Activated CD4-positive, alpha-beta T cell treated with anti-CD3 and anti-CD28 coated beads for 24 hours (primary cell): ENCODE measurements at places on chromosomes 11 and 22.
A peak's percentile ranks its signal among the peaks of the same experiment; 100 is the strongest.

DNA sequence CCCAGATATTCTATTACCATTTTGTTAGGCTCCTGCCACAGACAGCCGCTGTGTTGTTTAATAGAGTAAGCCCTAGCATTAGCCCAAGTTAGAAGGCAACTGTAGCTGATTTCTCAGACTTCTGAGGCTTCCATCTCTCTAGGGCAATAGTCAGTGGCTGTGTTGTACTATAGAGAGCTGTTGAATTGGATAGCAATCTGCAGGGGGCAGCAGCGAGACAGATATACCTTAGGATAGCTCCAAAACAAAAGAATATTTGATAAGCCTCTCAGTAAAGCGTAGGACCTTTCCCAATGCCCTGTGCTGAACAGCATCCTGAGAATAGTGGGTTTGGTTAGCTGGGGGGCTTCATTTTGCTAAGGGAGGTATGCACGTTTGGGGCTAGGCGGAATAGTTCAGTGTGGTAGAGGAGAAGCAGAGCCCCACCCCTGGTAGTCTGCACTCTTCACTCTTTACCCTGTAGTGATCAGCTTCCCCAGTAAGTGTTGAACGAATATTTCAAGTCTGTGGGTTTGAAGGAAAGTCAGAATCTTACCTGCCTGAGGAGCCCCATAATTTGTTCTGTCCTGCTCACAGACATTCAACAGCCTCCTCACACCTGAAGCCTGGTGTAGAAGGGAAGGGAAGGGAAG, 515.1 kb downstream of the INSC start:
- DNase-seq: no peak

GRCh38 chr11:85712953-85713352, 27.0 kb upstream of the CCDC89 start:
- DNase-seq: no peak

GRCh38 chr11:70712471-70712870, 314.1 kb downstream of the CTTN start:
- no peak for DNase-seq

- DNase-seq: no peak
Observed at GRCh38 chr11:2489083-2489482, 44.3 kb downstream of the KCNQ1 start.

GRCh38 chr22:29353286-29353685, 35.1 kb downstream of the AP1B1 start:
- no peak for DNase-seq

DNA sequence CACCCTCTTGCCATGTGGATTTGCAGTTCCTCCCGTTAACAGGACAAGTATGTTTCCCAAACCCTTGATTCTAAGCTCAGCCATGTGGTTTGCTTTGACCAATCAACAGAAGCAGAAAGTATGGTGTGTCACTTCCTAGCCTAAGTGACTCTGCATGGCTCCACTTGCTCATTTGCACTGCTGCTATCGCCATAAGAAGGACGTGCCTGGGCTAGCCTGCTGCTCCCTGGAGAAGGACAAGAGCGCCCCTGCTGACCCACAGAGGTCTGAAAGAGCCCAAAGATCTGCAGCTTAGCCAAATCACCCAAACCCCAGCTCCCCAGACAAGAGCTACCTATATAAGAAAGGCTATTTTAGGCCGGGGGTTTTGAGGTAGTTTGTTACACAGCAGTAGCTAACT, 18.0 kb downstream of the TBRG1 start:
- no peak for DNase-seq

GRCh38 chr11:44229098-44229497, 80.8 kb downstream of the ALX4 start:
- DNase-seq: no peak

DNA sequence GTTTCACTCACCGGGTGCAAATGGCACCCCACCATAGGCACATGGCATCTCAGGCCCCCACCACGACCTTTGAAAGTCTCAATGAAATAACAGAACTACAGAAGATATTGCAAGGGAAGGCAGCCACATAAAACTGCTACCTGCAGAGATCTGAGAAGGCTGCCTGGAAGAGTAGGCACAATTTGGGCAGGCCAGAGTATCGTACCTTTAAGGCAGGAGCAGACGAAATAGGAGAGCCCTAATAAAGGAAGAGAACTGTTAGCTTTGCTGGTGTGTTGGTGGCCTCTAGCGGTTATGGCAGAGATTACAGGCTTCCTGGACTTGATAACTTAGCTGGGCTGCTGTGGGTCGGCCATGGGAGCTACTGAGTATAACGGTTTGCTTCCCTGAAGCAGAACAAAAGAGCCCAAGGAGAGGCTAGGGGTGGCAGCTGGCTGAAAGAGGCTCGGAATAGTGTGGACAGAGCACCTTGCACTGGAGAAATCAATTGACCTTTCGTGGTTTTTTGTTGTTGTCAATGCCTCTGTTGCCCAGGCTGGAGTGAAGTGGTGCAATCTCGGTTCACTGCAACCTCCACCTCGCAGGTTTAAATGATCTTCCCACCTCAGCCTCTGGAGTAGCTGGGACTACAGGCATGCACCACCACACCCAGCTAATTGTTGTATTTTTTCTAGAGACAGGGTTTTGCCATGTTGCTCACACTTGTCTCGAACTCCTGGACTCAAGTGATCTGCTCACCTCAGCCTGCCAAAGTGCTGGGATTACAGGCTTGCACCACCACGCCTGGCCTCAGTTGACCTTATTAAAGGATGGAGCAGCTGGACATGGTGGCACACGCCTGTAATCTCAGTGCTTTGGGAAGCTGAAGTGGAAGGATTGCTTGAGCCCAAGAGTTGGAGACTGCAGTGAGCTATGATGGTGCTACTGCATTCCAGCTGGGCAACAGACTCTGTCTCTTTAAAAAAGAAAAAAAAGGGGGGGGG, 4.8 kb downstream of the SDF2L1 start:
- peak; percentile 64 for DNase-seq

DNA sequence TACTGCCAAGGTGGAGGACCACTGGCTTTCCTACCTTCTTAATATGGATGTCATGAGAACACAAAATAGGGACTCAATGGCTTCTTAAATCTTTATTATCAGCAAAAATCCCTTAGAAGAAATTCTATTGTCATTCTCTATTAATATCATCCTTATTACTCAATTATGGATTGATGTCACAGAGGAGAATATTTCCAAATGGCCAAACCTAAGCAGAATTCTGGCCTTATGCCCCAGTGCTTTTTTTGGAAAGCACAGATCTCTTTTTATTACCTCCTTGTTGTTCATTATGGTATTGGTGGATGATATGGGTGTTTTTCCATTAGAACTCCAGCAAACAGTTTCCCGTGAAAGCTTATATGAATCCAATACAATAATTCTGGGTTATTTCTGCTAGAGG, 9.9 kb downstream of the CRTAM start:
- no peak for DNase-seq

DNA sequence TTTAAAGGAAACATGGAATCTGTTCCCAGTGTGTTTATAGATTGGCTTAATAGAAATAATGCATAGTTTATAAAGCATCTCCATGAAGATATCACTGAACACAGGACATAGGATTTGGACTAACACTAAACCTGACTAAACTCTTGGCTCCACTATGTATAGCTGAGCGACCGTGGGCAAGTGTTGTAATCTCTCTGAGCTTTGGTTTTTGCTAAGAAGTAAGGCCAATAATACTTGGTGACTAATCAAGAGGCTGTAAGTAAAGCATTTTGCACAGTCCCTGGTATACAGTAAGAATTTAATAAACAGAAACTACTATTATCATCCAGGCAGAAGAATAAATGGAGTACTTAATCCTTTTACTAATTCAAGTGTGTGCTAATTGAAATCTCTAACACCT, 125.5 kb upstream of the MTMR2 start:
- no peak for DNase-seq

DNA sequence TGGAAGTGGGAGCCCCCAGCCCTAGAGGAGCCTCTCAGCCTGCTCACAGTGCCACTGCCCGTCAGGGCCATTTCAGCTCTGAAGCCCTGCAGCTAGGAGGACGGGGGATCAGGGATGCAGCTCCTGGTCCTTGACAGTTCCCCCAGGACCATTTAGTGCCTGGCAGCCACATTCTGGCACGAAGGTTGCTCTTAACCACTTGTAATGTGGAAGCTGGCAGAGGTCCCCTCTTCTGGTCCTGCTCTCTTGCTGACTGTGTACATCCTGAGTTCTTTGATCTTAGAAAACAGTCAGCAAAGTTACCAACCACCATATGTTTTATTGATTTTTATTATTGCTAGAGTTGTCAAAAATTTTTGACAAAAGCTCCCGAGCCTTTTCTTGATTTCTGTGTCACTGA, 44.2 kb downstream of the CABIN1 start:
- DNase-seq: no peak

GRCh38 chr11:8686325-8686724, 3.7 kb downstream of the RPL27A start:
- no peak for DNase-seq

DNA sequence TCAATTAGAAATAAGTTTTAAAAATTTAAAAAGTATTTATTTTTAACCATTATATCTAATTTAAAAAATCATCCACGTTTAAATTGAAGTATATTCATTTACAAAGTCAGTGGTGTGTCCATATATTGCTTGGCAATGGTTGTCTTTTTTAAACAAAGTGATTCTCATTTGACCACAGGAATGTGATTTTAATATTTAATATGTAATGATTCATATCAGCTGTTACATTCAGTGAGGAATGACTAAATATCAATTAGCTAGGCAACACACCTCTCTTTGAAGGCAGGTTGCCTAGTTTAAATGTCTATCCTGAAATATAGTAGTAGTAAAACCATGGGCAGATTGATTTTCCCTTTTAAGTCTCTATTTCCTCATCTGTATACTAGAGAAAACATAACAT, 392.2 kb upstream of the CCDC179 start:
- no peak for DNase-seq

- no peak for DNase-seq
Observed at GRCh38 chr11:68328374-68329091, 16.1 kb downstream of the LRP5 start.

GRCh38 chr11:27217948-27218420, 145.0 kb downstream of the CCDC34 start:
- no peak for DNase-seq

- no peak for DNase-seq
Observed at GRCh38 chr11:121055076-121055475, 31.2 kb downstream of the TBCEL start.

DNA sequence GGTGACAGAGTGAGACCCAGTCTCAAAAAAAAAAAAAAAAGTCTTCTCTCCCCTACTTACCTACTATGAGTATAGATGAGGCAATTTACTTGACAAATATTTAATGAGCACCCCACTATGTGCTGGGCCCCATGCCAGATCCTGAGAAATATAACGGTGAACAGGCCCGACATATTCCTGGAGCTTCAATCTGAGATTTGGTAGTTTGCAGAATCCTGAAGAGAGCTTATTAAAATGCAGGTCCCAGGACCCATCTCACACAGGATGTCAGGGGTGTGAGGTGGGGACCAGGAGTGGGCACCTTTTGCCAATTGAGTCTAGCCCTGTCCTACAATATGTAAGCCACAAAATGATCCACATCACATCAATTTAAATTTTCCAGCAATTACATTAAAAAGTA, 44.0 kb downstream of the KCNJ4 start:
- DNase-seq: no peak

- no peak for DNase-seq
Observed at GRCh38 chr11:128398517-128399250, 188.7 kb downstream of the ETS1 start.

DNA sequence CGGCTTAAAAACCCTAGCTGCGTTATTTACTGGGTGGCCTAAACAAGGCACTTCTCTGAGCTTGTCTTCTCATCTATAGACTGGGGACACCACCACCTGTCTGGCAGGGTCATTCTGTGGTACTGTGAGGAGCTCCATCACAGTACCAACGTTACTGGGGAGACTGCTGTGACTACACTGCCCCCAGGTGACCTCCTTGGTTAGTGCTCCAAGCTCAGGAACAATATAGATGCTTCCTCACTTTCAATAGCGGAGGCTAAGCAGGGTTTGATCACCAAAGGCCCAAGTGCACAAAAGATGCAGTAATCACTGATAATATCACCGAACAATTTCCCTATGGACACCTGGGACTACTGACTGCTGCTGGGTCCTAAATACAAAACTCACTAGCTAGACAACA, 18.8 kb downstream of the PRPF19 start:
- no peak for DNase-seq
